ENCODE measurements at places on chromosomes 12 and 14. TPM values are rescaled to one million over a fixed set of nuclear protein-coding genes. Genes with fewer than 3 reads are reported as not detected.

DNA sequence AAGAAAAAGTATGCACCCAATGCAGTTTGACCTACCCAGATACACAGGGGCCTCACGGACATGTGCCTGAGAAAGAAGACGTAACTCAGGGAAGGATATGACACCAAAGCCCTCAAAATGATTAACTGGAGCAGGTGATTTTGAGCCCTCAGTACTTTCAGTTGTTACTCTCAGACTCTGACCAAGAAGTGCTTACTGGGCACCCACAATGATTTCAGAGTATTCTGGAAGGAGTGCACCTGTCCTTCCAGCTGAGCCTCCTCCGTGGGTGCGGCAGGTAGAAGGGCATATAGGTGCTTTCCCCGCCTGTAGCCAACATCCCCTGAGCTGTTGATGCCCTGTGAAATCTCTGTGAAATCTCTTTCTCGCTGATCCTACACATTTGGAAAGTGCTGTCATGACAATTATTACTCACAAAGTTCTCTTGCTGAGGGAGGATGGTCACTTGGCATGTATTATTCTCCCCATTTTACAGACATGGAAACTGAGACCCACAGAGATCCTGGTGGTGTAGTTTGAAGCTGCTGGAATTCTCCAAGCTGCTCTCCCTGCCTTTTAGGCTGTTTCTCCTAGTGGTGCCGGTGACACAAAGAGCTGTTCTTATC, 154.3 kb upstream of the CCND2 start:
- H3K27me3 ChIP-seq = no peaks in the 10 kb centered on the region
- no peak for DNase-seq
- H3K27ac ChIP-seq = no peak overlapping the region
- peaks cover 35% of the 10 kb centered on the region for H3K4me1 ChIP-seq
- H3K36me3 ChIP-seq = no peaks in the 10 kb centered on the region
- H3K4me3 ChIP-seq = no peak overlapping the region

The SOAT2 gene
- polyA plus RNA-seq = 126 TPM

The ITGB7 gene
- 9.5 TPM for polyA plus RNA-seq

The PPP1CC gene
- polyA plus RNA-seq = 190 TPM

- no peaks in the 10 kb centered on the region for H3K36me3 ChIP-seq
- peaks cover 12% of the 10 kb centered on the region for H3K4me1 ChIP-seq
- no peaks in the 10 kb centered on the region for H3K27me3 ChIP-seq
- H3K4me3 ChIP-seq = no peak overlapping the region
These were observed 150.9 kb upstream of the SLC38A2 start for GRCh38 chr12:46523446-46523845.

GRCh38 chr12:118746176-118746575, 235.2 kb upstream of the SRRM4 start:
- no peaks in the 10 kb centered on the region for H3K27me3 ChIP-seq
- no peak overlapping the region for H3K4me3 ChIP-seq
- no peaks in the 10 kb centered on the region for H3K36me3 ChIP-seq
- no peak for DNase-seq

DNA sequence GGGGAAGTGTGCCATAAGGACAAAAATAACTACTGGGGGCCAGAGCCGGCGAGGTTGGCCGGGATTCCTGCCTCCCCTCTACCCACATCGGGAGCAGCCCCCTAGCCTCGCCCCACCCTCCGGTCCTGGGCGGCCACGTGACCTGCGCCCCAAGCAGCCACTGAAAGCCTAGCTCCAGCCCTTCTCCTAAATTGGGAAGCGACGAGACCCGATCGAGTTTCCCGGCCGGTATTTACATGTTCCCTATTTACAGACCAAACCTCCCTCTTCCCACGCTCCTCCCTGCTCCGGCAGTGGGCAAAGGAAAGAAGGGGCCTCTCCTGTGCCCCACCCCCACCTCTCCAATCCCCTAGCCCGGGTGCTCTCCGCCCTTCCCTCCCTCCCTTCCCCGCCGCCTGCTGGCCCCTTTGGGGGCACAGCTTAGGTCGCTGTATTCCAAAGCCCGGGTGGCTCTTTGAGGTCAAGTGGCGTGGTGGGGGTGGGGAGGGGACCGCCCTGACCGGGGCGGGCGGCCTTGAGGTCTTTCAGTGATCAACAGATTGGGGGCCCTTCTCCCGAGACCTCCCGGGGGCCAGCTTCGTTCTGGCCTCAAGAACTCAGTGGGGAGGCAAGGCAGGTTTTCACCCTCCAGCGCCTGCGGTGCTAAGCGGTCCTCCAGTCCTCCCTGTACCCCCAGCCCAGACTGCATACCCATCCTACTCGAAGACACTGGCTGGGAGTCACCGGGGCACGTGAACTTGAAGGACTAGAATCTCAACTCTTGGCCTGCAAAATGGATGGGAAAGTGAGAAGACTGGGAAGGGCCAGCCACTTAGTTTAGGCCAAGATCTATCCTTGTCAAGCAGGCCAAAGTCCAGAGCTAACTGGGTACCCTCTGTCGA, 6.3 kb upstream of the CTDSP2 start:
- H3K4me3 ChIP-seq = peak overlapping the region; percentile 38
- H3K36me3 ChIP-seq = no peaks in the 10 kb centered on the region
- H3K4me1 ChIP-seq = peaks cover 14% of the 10 kb centered on the region
- DNase-seq = peak; percentile 51

The SMOC1 gene
- polyA plus RNA-seq = 0.85 TPM
